Breast epithelium (tissue), 4 donors: ENCODE measurements at places on chromosomes 13 and 19. TPM values are rescaled to one million over a fixed set of nuclear protein-coding genes. Genes with fewer than 3 reads are reported as not detected.

TMIGD2 gene
- total RNA-seq, result not detected

GRIN2D gene
- 0.32 TPM for total RNA-seq

CYP2B6 gene
- total RNA-seq, result not detected

DNA sequence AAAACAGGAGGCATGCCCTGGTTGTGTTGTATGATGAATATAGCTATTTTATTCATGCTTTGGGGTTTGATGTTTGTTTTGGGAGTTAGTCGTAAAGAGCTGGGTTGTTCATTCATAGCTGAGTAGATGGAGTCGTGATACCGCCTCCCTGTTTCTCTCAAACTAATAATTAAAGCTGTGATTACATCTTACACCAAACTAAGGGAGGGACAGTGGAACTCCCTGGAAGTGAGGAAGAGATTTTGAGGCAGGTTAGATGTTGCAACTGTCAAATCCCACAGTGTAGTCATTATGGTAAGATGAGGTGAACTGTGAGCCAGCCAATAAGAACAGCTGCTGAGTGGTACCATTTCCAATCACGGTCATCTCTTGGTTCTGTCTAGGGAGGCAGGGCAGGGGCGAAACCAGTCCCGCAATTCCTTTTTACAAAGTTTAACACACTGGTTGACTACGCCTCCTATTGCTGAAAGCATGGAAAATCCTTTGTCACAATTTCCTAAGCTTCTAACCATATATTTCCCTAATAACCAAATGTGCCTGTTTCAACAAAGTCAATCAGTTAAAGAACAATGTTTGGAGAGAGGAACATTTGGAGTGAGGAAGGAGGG, 207.6 kb upstream of the SERP2 start:
- no peaks in the 10 kb centered on the region for H3K27me3 ChIP-seq
- no peak for DNase-seq
- no peak overlapping the region for H3K4me3 ChIP-seq
- no peaks in the 10 kb centered on the region for H3K4me1 ChIP-seq

- H3K27me3 ChIP-seq, result peaks cover 64% of the 10 kb centered on the region
- no peak overlapping the region for H3K27ac ChIP-seq
- no peak overlapping the region for H3K4me3 ChIP-seq
- H3K4me1 ChIP-seq, result no peaks in the 10 kb centered on the region
- H3K36me3 ChIP-seq, result no peaks in the 10 kb centered on the region
Observed at GRCh38 chr19:33683881-33684537, 62.3 kb downstream of the CHST8 start.

DNA sequence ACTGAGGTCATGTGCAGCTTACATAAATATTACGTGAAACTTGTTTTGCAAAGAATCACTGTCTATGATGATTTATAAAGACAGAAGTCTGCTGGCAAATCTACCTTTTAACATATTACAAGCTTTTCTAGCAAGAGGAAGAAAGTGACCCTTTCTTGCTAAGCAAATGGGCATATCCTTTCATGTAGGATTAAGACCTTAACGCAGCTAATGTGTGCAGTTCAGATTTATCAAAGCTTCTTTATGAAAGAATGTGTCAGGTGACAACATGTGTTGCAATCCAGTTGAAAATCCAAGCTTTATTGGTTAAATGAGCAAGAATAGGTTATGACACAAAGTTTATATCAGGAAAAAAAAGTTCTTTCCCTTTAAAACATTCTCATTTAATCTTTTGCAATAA, 115.6 kb upstream of the NBEA start:
- DNase-seq, result no peak
- H3K4me1 ChIP-seq, result no peaks in the 10 kb centered on the region
- H3K27ac ChIP-seq, result no peak overlapping the region
- no peaks in the 10 kb centered on the region for H3K27me3 ChIP-seq
- no peak overlapping the region for H3K4me3 ChIP-seq

PRTN3 gene
- total RNA-seq, result 1.1 TPM

PABPC3 gene
- not detected for total RNA-seq

GRCh38 chr19:8412783-8413628, at the start of gene MARCHF2:
Gene MARCHF2, plus strand, starts transcription at chr19:8413305. Its CDS starts 8,536 bp downstream, at chr19:8421841.
- no peaks in the 10 kb centered on the region for H3K4me1 ChIP-seq
- DNase-seq, result peak; percentile 97
- H3K27me3 ChIP-seq, result no peaks in the 10 kb centered on the region
- H3K4me3 ChIP-seq, result peak within 1 kb of the TSS; percentile 79
- H3K27ac ChIP-seq, result peak within 1 kb of the TSS; percentile 68

CD70 gene
- not detected for total RNA-seq

SLC10A2 gene
- 0.33 TPM for total RNA-seq

DNA sequence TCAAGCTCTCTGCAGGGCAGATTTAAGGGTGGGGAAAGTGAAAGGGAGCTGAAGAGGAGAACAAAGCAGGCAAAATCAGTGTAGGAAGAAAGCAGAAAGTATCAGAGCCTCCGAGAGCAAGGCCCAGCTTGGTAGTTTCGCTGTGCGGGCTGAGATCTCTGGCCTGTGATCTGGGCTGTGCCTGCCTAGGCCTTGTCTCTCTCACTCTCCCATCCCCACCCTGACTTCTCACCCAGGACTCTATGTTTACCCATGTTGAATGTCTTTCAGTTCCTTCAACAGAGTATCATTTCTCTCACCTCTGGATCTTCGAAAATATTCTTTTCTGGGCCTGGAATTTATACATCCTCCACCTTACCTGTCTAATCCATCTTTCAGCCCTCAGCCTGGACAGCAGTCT, 391.3 kb downstream of the FOXO1 start:
- no peak overlapping the region for H3K4me3 ChIP-seq
- no peak for DNase-seq
- no peak overlapping the region for H3K27ac ChIP-seq
- no peaks in the 10 kb centered on the region for H3K27me3 ChIP-seq
- H3K4me1 ChIP-seq, result peaks cover 8% of the 10 kb centered on the region
- H3K36me3 ChIP-seq, result no peaks in the 10 kb centered on the region

FGF21 gene
- total RNA-seq, result not detected

ZNF284 gene
- total RNA-seq, result 2.9 TPM
